GM06990 (cell line): ENCODE measurements at places on chromosomes 4 and X.

DNA sequence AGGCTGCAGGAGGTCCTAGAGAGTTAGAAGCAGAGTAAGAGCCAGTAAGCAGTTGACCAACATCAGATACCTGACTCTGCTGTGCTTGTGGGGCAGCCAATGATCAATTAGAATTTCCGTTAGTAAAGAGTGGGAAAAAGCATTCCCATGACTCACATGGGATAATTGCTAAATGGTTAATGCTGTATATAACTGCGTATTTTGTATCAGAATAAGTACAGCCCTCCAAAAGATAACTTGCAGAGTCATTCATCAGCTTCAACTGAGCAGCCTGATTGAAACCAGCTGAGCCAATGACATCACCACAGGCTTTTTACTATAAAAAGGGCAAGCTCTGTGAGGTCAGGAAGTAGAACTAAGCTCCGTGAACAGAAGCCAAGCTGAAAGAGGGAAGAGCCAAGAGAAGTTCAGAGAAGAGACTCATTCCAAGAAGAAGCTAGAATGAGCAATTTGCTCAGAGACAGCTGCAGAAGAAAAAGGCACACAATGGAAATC, 67.9 kb downstream of the PPP3CA start:
- peak; percentile 9 for DNase-seq

DNA sequence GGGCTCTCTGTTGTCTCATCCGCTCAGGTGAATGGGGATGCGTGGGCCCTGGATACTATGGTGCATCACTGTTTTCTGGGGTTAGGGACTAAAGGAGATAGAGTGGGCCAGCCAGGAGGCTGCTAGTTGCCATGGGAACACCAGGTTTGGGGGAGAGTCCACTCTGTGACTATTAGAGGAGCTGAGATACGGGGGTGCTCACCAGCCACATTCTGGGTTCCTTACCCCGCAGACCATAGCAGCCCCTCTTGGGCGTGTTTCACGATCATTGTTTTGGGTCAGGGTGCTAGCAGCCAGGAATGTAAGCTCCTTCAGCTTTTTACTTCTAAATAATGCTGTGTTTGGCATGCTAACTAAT, 4.6 kb downstream of the EFNB1 start:
- no peak for DNase-seq

DNA sequence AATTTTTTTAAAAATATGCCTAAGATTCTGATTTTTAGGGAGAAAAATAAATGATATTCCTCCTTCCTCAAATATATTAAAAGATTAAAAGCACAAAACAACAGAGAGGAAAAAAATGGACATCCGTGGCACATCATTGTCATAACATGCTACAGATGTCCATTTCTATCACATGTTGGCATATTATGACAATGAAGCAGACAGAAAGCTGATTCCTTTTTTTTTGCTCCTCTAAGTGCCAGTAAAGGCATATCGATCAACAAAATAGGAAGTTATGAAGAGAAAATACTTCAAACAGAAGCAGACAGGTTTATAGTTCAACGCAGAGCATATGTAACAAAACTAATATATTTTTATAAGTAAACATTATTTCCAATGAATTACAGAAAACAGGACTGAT, 11.2 kb downstream of the KLHL8 start:
- DNase-seq, result no peak

DNA sequence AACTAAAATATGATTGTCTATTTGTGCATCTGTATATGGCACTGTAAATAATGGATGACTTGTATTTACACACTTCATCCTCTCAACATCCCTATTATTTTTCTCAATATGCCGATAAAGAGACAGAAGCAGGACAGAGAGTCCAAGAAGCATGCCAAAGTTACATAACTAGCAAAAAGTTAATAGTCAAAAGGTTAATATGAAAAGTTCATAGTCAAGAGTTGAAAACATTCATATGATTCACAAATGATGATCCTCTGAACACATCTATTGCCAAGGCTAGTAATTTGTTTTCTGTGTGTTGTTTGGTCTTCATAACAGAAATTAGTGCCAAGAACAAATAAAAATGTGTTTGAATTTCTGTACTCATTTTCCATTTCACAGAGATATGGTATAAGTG, 231.0 kb downstream of the ADAMTS3 start:
- no peak for DNase-seq

DNA sequence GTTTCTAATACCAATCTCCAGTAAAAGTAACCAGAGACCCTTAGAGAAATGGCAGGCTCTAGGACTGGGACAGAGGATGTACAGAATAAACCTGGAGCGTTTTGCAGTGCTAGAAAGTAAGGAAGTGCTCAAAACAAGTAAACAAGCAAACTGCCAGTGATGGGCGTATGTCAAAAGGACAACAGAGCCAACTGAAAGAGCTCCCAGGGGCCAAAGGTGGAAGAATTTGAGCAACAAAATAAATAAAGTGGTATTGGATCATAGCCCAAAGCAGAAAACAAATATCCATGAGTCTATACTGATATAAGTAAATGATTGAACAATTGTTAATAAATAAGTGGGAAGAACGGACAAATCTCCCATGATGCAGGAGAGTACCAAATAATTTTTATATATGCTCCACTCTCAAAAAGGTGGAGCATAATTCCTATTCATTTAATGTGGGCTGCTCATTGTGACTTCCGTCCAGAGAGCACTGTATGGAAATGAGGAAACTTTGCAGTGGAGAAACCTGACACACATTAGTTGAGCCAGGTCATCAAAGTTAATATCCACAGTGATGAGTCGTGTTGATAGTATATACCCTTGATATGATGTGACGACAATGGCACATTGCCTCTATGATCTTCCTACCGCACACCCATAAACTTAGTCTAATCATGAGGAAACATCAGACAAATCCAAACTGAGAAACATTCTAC, 17.8 kb upstream of the SEPTIN11 start:
- no peak for DNase-seq

DNA sequence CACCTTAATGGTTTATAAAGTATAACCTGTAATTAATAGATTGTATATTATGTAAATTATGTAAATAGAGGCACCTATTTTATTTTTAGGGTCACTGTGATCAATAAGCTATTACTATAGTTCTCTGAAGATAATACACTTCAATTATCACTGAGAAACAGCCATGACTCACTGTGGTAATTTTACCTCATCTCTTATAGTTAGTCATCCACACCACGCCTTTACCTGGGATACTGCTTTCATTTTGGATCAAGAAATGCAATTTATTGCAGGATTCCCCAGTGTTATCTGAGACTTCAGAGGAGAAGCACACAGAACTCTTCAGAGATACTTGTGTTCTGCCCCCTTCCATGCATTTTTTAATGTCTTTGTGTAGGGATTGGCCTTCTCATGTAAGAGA, 348.1 kb upstream of the ATOH1 start:
- DNase-seq, result no peak

GRCh38 chr4:42385516-42385915, 11.8 kb upstream of the SHISA3 start:
- DNase-seq, result no peak

DNA sequence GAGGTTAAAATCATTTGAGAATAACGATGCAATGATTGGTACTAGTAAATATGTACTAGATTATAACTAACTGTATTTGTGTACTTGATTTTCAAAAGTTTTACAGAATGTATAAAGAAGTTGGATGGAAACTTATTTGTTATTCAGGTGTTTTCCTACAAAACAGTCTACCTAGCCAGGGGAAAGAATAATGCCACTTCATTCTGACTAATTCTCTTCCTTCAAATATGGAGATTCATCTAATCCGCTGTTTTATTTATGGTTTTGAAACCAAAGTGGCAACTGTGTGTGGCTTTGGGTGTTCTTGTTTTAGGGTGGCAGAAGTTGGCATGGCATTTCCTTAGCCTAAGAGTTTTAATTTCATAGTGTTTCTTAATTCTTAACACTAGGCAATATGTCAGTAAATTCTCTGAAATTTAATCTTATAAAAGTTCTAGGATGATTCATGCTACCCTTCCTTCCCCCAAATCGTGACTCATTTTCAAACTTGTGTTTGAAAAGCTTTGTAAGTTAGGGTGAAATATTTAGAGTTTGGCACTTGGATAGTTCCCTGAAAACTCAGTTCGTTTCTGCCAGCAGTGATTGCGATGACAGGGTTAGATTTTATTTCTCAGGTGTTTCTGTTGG, 62.6 kb downstream of the DCLK2 start:
- DNase-seq, result no peak

- DNase-seq, result no peak
Observed at GRCh38 chrX:40079572-40079971, 18.2 kb downstream of the BCOR start.

DNA sequence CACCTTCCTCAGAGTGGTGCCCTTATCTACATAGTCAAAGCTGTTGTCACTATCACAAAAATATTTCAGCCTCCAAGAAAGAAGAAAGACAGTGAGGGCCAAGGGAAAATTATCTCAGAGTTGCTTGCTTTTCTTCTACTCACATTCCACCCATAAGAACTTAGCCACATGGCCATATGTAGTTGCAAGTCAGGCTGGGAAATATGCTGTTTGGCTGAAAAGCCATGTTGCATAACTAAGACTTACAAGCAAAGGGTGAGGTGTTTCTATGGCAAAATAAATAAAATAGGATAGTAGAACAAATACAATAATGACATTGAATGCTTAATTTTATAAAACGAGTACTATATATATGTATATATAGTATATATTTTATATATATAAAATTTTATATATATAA, 365.9 kb upstream of the PABPC4L start:
- DNase-seq, result no peak

GRCh38 chr4:31620476-31620875, 900.3 kb downstream of the PCDH7 start:
- no peak for DNase-seq

DNA sequence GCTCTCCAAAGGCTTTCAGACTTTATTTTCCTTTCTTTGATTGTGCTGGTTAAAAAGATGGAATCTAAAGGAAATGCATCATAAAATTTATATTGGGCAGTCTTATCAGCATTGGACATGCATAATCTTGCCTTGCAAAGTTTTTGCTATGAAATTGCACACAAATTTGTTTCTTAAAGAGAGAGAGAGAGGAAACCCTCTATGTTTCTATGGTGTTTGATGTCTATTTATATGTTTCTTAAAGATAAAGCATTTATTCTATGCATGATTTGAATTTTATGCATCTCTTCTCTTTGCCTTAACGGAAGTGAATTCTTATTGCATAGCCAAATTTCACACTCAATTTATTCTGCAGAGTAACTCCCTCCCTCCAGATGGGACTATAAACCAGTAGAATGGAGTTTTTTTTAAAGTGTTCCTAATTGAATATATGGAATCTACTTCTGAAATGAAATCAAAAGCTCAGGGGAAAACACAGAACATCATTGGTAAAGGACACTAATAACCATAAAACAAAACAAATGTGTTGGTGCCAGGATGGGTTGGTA, 83.5 kb upstream of the PPARGC1A start:
- DNase-seq, result no peak

DNA sequence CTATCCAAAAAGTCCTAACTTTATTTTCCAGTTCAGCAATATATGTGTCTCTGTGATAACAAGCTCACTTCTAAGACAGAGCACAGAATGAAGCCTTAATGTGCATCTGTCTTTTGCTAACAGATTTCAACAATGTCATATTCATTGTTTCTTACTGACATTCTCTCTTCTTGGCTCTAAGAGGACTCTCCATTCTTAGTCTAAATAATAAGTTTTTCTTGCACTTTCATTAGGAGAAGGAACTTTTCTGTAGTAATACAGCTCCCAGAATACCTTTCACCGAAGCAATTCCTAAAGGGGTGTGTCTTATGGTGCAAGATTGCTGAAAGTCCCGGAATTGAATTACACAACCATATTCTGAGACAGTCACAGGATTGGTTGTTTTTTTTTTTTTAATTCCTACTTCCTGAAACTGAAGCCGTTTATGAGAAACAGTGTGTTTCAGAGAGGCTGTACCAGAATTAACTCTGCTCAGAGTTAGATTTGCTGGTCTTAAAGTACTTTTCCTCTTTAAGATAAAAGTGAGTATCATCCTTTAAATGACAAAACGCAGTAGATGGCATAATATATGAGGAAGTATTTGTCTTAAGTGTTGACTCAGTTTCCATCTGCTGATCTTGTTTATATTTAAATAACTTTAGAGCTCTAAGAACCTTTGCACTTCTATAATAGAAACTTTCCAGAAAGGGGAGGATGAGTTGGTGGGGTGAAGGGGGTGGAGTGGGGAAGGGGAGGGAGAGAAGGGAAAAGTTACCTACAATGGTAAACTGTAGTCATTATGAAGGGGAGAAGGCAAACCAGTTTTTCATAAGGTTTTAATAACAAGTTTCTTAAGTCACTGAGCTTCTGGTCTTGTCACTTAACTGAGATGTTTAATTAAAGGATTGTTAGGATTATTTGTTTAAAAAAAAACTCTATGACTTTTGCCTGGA, at the start of gene ALPK1:
Gene ALPK1, plus strand, starts transcription at position 421 of the 932 bp plus-strand sequence.
- no peak for DNase-seq

GRCh38 chr4:112183252-112183651, 38.0 kb downstream of the FAM241A start:
- no peak for DNase-seq

DNA sequence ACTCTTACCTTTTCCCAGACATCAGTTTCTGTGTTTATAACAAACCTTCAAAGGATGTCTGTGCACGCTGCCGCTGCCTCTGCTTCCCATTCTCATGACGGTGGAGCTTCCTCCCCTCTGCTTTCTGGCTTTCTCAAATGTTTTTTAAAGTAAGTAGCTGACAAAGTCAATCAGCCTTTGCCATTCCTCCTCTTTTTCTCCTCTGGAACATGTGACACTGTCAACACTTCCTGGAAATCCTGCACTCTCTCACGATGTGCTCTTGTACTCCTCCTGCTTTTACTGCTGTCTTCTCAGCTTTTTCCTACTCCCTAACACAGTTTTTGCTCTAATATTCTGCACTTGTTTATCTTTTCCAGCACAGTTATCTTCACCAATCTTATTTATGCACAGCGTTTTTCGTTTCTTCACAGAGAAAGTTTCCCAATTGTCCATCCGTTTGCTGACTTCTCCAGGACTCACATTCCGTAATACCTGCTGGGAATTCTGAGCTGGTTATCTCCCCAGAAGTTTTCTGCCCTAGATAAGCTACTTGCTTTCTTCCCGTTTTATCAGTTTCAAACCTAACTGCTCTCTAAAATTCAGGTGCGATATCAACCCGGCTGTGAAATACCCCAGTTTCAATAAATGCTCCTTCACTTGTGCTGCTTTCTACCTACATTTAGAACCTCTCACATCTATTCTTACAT, 465.6 kb upstream of the AGA start:
- DNase-seq, result no peak

- no peak for DNase-seq
Observed at GRCh38 chrX:119816300-119816699, 24.9 kb upstream of the RPL39 start.
